Effector CD8-positive, alpha-beta T cell (primary cell): ENCODE measurements at places on chromosomes 16 and 17.
A peak's percentile ranks its signal among the peaks of the same experiment; 100 is the strongest.

GRCh38 chr17:7687908-7688807 lies at the start of gene WRAP53:
Gene WRAP53, plus strand, starts transcription at chr17:7688477. Its CDS starts 172 bp downstream, at chr17:7688649.
- peak; percentile 94 for DNase-seq

DNA sequence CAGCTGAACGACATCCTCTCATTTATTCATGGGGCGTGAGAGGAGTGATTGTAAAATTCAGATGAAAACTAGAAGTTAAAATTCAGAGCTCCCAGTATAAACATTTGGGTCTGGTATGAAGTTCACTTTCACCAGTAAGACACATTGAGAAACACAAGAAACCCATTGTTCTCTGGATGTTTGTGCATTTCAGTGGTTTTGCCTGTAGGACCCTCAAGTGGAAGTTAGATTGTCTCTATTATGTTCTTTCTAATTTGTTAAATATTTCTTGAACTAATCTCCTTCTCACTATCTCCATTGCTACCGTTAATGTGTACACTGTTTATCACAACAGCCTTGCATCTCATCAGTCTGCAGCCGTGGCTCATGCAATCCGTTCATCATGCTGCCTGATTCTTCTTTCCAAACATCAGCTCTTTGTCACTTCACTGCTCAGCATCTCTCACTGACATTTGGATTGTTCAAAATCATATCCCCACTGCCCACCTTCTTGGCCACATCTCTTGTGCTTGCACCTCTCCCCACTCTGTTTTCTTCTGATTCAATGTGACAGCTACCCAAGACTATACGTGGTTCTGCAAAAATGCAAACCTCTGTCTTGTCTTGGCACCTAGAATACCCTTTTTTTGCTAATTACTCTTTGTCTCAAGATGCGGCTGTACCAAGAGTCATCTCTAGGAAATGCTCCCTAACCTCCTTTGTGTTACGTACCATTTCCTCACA lies 49.5 kb downstream of the HLF start:
- no peak for DNase-seq

DNA sequence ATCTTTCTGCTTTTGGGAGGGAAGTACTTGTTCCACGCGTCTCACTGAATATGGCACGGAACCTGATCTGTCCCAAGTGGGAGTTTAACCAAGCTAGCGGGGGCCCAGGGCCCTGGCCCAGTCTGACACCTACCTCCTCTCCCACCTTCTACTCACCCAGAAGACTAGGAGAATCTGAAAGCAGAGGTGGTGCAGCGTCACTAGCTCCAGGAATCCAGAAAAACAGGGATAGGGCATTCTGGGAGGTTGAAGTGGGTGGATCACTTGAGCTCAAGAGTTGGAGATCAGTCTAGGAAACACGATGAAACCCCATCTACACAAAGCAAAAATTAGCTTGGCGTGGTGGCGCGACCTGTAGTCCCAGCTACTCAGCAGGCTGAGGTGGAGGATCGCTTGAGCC lies 163.5 kb upstream of the ZNF267 start:
- DNase-seq, result no peak

DNA sequence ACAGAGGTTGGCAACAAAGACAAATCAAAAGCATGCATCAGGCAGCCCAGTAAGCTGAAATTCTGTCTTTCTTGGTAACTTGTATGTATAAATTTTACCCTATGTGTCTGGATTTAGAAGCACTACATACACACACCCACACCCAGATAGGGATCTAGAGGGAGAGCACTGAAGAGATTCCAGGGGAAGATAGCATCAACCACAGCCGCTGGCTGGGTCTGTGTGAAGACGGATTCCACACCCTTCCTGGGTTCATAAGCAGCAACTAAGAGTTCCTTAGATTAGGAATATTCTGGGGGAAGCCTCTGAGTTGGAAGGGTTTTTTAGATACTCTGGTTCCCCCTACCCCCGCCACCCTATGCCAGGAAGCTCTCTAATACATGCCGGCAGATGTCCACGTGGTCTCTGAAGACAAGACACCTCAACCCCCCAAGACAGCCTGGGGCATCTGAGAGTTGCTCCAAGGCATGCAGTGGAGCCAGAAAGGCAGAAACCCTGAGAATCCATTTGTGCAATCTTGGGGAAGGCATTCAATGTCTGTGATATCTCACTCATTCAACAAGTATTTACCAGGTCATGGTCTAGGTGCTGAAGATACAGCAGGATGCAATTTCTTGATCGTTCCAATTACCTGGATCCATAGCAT lies 86.4 kb downstream of the NOG start:
- DNase-seq, result no peak

DNA sequence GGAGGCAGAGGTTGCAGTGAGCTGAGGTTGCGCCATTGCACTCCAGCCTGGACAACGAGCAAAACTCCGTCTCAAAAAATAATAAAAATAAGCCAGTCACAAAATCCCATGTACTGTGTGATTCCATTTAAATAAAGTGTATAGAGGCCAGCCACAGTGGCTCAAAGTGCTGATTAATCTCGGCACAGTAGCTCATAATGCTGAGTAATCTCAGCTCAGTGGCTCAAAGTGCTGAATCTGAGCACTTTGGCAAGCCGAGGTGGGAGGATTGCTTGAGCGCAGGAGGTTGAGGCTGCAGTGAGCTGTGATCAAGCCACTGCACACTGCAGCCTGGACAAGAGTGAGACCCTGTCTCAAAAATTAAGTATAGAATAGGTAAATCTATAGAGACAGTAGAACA lies 4.9 kb downstream of the TMED6 start:
- no peak for DNase-seq

DNA sequence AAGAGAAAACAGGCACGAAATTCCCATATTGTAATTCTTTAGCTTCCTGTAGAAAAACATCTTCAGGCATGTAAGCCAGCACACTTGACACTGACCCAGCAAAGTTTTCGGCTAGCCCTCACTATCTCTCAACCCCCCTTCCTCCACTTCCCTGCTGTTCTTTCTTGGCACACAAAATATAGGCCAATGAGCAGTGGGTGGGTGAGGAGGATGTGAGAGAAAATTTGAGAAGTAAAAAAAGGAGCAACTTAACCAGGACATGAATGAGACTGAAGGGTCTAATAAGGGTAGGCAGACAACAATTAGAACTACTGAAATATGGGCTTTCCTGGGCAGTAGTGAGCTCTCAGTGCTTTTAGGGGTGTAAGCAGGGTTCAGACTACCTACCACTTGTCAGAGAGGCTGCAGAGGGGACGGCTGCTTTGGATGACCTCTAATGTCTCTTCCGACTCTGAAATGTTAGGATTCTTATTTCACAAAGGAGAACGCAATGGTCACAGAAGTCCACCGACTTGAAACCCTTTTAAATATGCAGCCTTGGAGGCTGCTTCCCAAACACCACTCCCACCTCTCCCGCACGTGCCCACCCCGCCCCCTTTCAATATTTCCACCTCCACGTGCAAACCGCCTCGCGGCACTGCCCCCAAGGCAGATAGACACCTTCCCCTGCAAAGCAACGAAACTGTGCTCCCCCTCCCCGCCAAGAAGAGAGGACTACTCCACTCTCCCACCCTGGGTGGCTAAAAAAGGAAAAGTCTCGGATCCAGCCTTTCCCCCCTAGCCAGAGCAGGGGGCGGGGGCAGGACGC lies 889 bp downstream of the MBTD1 start:
- DNase-seq, result no peak

GRCh38 chr17:7043497-7044198 lies at the start of gene SLC16A11:
Gene SLC16A11, minus strand, starts transcription at chr17:7044092. Its CDS starts 579 bp downstream, at chr17:7043513.
- peak; percentile 11 for DNase-seq
